ENCODE measurements at places on chromosomes 2 and 18. TPM values are rescaled to one million over a fixed set of nuclear protein-coding genes. Genes with fewer than 3 reads are reported as not detected.

Gene GALNT1
- total RNA-seq = 23.7 TPM

Gene SAG
- total RNA-seq = 0.25 TPM

Gene AGXT
- total RNA-seq = not detected

Gene SELENOI
- total RNA-seq = 27.9 TPM

Gene MAPRE3
- total RNA-seq = 5.0 TPM

Gene EVX2
- total RNA-seq = not detected

Gene PLGLB2
- 4.5 TPM for total RNA-seq

Gene ALPG
- total RNA-seq = not detected

Gene SKOR2
- not detected for total RNA-seq

Gene DLGAP1
- total RNA-seq = 1.6 TPM

Gene LYPD1
- total RNA-seq = not detected

Gene KATNAL2
- 0.97 TPM for total RNA-seq

Gene SLC20A1
- total RNA-seq = 130 TPM

Gene LYPD6
- not detected for total RNA-seq

Gene SULT1C2
- total RNA-seq = not detected

Gene ANKAR
- 10.0 TPM for total RNA-seq

Gene CLASP1
- 69.5 TPM for total RNA-seq

Gene ECEL1
- total RNA-seq = not detected

Gene SPEG
- total RNA-seq = 7.3 TPM

Gene COL4A4
- total RNA-seq = 0.23 TPM

Gene SERPINB12
- total RNA-seq = not detected

Gene ABCG8
- not detected for total RNA-seq

Gene PIEZO2
- not detected for total RNA-seq

Gene SLC9A2
- not detected for total RNA-seq

Gene SP5
- not detected for total RNA-seq

Gene MYO5B
- total RNA-seq = not detected

Gene B3GNT7
- total RNA-seq = 0.22 TPM

Gene MYO3B
- not detected for total RNA-seq

Gene HNRNPA3
- 183 TPM for total RNA-seq

Gene CELF4
- total RNA-seq = not detected

Gene USP37
- 27.7 TPM for total RNA-seq

Gene STK11IP
- 40.6 TPM for total RNA-seq

Gene TRABD2A
- total RNA-seq = 93.7 TPM

Gene SLC4A5
- total RNA-seq = 9.1 TPM

Gene RAB6C
- not detected for total RNA-seq

Measured in T-helper 17 cell (primary cell).